Inflammatory macrophage (primary cell): ENCODE measurements at places on chromosomes 5 and 9.
A peak's percentile ranks its signal among the peaks of the same experiment; 100 is the strongest.

DNA sequence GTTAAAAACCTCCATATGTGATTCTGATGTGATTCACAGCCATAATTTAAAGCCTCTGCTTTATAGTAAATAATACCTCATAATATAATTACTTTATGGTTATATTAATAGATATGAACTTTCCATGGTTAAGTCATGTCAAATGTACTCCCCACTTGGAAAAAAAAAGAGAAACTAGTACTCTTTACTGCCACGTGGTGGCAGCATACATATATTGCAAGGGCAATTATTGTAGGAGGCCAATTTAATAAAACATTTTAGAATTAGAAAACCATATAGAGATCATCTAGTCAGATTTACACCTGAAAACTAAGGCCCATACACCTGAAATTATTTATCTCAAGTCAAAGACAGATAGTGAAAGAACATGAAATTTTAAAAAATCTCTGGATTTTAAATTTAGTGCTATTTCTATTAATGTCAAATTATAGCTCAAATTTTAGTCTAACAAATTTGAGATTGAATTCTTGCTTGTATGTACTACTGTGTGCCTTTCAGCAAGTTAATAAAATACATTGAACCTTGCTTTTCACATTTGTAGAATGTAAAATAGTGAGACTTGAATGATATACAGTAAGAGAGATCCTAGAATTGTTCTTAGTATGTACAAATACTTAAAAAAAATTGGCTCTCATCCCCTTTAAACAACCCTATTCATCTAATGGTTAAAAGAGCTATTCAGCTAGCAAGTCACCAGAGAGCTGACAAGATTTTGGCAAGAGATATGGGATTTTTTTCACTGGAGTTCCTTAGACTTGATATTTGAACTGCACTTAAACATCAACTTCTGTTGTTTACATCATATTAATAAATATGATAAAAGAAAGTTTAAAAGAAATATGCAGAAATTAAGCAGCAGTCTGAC, 603.8 kb downstream of the TLE4 start:
- DNase-seq = peak; percentile 8

GRCh38 chr5:56003179-56003578, 8.4 kb upstream of the IL6ST start:
- no peak for DNase-seq

GRCh38 chr9:95073042-95073607, 244.4 kb downstream of the FANCC start:
- DNase-seq = no peak

DNA sequence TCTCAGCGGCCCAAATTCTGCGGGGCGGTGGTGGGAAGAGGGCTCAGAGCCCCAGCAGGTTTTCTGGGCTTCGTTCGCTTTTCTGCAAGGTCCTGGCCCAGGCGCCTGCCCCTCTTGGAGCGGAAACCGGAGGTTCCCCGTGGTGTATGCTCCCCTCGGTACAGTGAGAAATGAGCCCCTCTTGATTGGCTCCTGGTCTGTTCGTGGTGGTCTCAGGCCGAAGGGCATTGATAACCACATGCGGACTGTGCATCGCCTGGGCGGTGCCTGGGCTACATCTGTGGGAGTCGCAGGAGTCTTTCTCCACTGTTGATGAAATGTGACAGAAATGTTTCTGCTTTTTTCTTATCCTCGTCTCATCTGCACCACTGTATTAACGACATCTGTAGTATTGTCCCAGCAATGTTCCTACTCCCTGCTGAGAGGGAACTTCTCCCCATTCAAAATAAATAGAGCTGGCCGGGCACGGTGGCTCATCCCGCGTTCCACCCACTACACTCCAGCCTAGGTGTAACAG, 682 bp downstream of the MAN1B1 start:
- peak; percentile 65 for DNase-seq

DNA sequence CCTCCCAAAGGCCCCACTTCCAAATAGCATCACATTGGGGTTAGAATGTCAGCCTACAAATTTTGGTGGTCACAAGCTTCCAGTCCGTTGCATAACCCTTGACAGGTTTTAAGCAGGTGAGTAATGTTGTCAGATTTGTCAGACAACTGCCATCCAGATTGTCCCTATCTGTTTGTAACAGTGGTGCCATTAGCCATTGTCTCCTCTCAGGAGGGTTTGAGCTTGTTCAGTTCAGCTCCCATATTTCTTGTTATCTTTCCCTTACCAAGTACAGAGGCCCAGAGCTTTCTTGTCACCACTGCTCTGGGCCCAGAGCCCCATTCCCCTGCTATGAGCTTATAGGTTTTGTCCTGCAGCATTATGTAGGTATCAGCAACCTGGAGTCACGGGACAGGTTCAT, 14.8 kb upstream of the GSN start:
- DNase-seq = no peak
